Karpas-422 (cell line): ENCODE measurements at places on chromosomes 5 and 9.
A peak's percentile ranks its signal among the peaks of the same experiment; 100 is the strongest.

- DNase-seq: no peak
These were observed 24.6 kb downstream of the SMIM23 start for GRCh38 chr5:171810227-171810626.

DNA sequence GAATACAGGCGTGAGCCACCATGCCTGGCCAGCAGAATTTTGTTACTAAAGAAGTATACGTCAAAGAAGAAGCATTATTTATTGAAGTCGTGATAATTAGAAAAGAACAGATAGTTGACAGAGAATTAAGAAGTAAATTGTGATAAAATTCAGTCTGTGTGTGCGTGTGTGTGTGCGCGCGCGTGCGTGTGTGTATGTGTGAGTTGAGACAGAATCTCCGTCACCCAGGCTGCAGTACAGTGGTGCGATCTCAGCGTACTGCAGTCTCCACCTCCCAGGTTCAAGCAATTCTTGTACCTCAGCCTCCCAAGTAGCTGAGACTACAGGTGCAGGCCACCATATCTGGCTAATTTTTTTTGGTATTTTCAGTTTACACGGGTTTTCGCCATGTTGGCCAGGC is 77.8 kb downstream of the ERBIN start:
- DNase-seq: no peak

- no peak for DNase-seq
These were observed 27.0 kb upstream of the SLC6A3 start for GRCh38 chr5:1471997-1472963.

- DNase-seq: no peak
These were observed 123.5 kb downstream of the TSSK1B start for GRCh38 chr5:113311301-113311700.

DNA sequence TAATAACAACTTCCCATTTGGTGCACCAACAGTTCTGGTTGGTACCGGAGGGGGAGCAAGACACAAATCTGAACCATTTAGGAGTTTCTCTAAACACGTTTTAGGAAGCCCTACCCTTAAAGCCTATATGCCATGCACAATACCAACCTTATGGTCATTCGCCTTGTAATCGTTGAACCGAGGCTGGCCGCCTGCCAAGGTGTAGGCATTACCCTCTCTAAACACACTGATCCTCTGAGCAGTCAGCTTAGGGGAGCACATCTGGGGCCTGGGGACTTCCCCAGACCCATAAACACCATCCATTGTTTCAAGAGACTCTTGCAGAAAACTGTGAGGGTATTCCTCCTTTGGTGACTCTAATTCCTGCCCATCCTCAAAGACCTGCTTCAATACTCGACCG is 328 bp downstream of the GRXCR2 start:
- DNase-seq: no peak

GRCh38 chr9:114290561-114290986 is 32.3 kb upstream of the ORM1 start:
- DNase-seq: no peak

DNA sequence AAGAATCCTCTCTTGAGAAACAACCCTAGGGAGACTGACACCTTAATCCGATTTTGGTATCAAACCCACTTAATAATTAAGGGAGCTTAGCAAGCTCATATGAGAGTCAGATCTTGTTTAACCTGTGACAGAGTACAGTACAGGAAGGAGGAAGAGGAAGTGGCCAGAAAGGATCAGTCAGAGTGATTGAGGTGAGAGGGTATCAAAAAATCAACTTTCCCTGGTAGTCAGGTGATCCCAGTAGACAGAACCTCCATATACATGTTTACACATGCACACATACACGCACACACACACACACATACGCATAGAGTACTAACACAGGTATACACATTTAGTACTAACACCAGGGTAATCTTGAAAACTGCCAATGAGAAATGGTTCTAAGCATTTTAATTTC is 56.8 kb downstream of the GLIS3 start:
- no peak for DNase-seq

GRCh38 chr9:106622164-106622487 is 240.8 kb upstream of the ZNF462 start:
- DNase-seq: no peak

- no peak for DNase-seq
These were observed 380.8 kb upstream of the CDH18 start for GRCh38 chr5:20368571-20369517.

GRCh38 chr5:154664869-154665268 is 90.3 kb upstream of the LARP1 start:
- DNase-seq: no peak

DNA sequence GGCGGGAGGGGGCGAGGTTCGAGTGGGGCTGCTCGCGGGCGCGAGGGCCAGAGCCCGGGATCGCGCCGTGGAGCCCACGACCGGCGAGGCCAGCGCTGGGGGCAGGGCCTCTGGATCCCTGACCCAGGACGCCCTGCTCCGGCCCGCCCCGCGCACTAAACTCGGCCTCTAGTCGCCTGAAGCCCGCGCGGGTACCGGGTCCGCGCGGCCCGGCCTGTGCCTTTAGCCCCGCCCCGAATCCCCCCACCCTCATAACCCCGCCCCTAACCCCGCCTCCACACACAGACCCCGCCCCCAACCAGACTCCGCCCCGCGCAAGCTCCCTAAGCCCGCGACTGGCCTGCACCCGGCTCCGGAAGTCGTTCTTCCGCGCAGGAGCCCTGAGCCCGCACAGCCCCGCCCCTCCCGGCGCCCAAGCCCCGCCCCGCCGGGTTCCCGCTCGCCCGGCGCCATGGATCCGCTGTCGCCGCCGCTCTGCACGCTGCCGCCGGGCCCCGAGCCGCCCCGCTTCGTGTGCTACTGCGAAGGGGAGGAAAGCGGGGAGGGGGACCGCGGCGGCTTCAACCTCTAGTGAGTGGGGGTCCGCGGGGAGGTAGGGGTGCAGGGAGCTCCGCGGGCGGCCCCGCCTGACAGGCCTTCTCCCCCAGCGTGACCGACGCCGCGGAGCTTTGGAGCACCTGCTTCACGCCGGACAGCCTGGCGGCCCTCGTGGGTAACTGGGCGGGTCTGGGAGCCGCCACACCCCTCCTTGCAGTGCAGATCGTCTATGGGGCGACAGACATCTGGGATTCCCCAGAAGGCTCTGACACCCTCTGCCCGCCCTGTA is at the start of gene PAXX:
Gene PAXX (plus strand): TSS at position 430 of the 826 bp plus-strand sequence. CDS start 22 bp downstream, at position 452.
- peak; percentile 97 for DNase-seq

DNA sequence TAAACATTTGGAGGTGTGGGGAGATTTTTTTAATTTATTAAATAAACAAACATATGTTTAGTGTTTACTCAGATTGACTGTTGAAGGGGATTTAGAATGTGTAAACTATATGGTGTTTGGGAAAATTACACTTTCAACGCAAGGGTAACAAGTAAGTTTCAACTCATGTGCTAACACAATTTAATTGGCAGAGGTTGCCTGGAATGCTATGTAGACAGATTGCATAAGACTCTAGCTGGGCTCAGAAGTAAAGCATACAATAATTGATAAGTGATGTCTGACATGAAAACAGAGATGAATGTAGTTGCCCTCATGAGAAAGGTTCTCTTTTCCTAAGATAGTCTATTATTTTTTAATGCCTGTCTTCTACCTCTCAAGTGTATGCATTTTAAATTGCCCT is 617.4 kb downstream of the KCTD16 start:
- no peak for DNase-seq

DNA sequence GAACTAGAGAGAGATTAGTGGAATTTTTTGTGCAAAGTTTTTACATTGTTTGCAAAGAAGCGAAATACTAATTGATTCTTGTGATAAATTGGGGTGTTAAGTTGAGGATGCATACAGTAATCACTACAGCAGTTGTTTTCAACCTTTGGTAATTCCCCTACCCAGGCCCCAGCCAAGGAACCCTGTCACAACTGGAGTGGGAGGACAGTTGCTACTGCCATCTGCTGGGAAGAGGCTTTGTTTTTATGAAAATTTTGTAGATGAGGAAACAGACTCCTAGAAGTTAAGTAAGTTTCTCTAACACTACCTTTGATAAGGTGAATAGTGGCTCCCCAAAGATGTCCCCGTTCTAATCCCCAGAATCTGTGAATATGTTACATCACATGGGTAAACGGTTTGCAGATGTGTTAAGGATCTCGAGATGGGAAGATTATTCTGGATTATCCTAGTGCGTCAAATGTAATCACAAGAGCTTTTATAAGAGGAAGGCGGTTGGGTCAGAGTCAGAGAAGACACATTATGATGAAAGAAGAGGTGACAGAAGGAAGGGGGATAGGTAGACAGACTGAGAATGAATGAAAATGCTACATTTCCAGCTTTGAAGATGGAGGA is 34.0 kb upstream of the PPP1R2B start:
- peak; percentile 69 for DNase-seq

DNA sequence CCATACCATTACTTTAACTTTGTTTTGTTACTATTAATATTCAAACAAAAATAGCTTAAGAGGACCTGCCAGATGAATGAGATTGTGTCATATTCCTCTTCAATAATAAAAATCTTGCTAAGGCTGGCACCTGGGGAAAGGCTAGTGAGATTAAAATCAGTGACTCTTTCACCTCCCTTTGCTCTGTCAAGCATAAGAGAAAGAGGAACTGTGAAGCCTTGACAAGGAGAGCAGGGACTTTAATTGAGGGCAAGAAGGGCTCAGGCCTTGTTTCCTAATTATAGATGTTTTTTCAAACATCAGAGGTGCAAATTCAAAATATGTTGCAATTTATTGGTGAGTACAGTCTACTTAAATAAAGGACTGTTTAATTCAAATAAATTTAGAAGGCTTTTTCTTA is 91.7 kb downstream of the SPATA31D1 start:
- no peak for DNase-seq

GRCh38 chr5:28216939-28217360 is 1178.6 kb upstream of the CDH9 start:
- no peak for DNase-seq
